Kasumi-1 (cell line): ENCODE measurements at places on chromosomes 2 and 18.

DNA sequence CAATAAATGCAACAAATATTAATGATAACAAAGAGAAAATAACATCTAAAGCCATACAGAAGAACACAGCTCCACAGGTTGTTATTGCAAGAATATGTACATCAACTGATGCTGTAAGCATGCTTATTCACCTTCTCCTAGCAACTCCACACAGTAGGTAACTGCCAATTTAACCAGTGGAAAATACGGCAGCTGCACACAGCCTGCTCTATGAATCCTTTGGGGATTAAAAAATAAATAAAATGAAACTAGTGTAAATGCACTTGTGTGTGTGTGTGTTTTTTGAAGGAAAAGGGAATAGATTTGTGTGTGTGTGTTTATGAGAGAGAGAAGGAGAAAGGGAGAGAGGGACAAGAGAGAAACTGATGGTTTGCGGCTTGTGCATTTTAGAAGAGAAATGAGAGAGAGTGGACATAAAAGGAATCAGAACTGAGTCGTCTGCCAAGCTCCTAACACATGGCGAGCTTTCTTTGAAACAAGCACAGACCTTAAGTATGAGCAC, 96.2 kb upstream of the PDE1A start:
- DNase-seq, result peak; percentile 87

GRCh38 chr18:46424898-46425297, 232.1 kb downstream of the LOXHD1 start:
- no peak for DNase-seq

- no peak for DNase-seq
Measured at GRCh38 chr2:31923662-31924061, 87.1 kb downstream of the MEMO1 start.

DNA sequence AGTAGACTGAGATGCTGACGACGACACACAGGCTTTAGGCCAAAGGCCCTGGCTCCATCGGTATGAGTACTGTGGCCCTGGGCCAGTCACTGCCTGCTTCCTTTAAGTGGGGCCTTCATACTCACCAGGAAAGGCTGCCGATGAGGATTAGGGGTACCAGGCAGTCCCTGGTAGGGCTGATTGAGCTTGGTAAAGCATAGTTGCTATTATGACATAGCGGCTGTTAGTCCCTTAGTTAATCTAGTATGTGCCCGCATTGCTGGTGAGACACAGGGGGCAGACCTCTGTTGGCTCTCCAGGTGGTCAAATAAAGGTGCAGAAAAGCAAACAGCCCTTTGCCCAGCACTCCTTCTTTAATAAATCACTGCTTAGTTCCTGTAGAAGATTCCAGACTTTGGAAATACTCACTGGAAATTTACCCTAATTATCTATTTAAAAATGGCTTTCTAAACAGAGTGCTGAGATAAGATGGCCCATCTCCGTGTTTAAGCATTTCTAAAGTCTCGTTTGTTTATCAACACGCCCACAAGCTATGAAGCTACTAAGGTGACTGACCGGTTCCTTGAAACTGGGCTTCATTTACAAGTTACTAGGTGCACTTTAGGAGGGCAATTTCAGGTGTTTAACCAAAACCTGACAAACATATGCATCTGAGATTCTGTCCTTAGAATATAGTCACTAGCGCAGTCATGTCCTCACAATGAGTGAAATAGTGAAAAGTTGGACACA, 8.7 kb upstream of the BIN1 start:
- DNase-seq, result no peak

DNA sequence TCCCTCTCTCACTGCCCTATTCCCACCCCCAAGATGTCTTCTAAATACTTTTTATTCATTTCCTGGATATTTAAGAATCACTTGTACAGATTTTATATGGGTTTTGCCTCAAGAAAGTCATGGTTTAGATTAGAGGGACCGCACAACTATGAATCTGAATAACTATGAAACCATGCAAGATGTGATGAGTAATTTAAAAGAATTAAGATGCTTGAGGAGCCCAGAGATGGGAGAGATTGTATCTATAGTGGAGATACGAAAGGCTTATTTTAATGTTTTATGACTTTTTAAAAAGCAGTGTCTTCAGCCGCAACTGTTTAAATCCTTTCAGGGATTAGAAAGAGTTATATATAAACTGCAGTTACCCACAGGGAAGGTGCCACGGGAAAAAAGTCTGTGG, 324.1 kb downstream of the LPIN1 start:
- no peak for DNase-seq
